Iris pigment epithelial cell (primary cell): ENCODE measurements at places on chromosomes 7 and 10.

- peak; percentile 18 for DNase-seq
Observed at GRCh38 chr10:112467541-112468075, 20.6 kb downstream of the VTI1A start.

GRCh38 chr7:150686030-150686631, 625 bp downstream of the GIMAP2 start:
- DNase-seq: no peak

GRCh38 chr7:17015598-17016031, 133.8 kb upstream of the AGR3 start:
- DNase-seq: peak; percentile 31

- peak; percentile 79 for DNase-seq
Observed at GRCh38 chr10:119235356-119235755, 28.0 kb downstream of the GRK5 start.

DNA sequence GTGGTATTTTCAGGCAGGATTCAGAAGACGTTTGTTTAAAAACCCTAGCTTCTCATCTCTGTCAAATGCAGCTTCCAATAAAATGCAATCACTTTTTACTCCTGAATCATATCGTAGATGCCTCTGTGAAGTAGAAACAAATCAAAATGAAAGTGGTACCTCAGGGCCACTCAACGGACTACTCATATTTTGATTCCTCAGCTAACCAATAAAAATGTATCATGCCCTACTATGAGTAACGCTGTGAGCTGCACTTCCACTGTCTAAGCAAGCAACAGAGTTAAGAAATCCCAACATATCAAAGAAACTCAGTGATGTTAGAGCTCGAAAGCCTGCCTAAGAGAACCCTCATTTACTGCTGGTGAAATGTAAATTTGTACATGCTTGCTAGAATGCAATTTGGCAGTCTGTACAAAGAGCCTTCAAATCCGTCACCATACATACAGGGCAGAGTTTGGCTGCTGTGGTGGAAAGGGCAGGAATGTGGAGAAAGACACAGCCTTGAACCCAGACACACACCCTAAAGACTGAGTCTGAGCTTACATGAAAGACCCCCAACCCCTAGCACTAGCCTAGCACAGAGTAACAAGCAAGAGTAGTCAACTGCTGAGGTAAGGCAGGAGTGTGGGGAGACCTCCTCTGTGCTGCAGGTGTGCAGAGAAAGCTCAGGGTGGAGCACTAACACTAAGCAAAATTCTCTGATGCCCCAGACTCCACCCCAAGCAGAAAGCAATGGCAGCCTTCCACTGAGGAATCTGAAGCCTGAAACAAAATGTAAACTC, 151.5 kb downstream of the ANK3 start:
- peak; percentile 69 for DNase-seq

GRCh38 chr10:75487087-75487754, 55.8 kb downstream of the LRMDA start:
- no peak for DNase-seq

- peak; percentile 76 for DNase-seq
Observed at GRCh38 chr7:35906191-35906908, 105.5 kb downstream of the SEPTIN7 start.

DNA sequence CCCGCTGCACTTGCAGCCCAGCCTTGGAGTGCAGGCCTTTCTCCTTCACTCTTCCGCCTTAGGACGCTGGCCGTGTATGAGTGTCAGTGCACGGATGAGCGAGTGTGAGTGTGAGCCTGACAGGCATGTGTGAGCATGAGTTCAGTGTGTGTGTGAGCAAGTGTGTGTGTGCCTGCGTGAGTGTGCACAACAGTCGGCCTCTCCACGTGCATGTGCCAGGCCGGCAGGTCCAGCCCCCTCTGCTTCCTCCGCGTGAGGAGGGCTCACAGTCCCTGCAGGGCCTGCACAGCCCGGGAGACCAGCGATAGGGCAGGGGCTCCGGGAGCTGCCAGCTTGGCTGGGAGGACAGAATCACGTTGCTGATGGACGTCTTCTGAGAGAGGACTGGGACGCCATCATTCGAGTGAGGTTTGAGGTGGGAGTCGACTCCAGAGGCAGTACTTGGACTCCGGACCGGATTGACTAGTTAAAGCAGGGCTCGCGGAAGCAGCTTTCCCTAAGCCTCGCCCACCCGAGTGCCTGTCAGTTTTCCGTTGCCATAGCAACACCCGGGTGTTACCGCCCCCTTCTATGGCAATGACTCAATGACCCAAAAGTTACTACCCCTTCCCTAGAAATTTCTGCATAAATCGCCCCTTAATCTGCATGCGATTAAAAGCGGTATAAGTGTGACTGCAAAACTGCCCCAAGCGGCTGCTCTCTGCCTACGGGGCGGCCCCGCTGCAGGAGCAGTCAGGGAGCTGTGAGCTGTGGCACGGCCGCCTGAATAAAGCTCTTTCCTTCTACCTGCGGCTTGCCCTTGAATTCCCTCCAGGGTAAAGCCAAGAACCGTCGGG, 19.6 kb upstream of the CFAP46 start:
- peak; percentile 73 for DNase-seq

DNA sequence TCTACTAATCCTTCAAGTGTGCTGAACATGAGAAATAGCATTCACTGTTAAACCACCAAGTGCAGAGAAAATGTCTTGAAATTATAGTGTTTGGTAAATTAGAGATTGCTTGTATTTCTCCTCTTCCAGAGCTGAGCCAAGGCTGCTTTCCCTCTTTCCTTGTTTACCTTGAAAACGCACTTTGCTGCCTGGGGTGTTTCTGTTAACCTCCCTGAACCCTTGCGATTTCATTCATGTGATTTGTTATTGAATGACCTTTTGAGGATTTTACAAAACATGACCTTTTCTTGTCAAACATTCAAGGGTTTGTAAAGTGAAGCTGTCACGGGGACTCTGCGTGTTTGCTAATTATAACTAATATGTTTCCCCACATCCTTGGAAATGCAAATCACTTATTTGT, 169.4 kb downstream of the LRMDA start:
- no peak for DNase-seq
